T-helper 17 cell (primary cell): ENCODE measurements at places on chromosomes 3 and 15. TPM values are rescaled to one million over a fixed set of nuclear protein-coding genes. Genes with fewer than 3 reads are reported as not detected.
A peak's percentile ranks its signal among the peaks of the same experiment; 100 is the strongest.

- no peaks in the 10 kb centered on the region for H3K27me3 ChIP-seq
- H3K4me3 ChIP-seq = no peak overlapping the region
- no peak overlapping the region for H3K27ac ChIP-seq
- no peaks in the 10 kb centered on the region for H3K36me3 ChIP-seq
- DNase-seq = no peak
Observed at GRCh38 chr3:111737706-111738086, 121.4 kb upstream of the PHLDB2 start.

- H3K36me3 ChIP-seq = peaks cover 7% of the 10 kb centered on the region
- H3K27me3 ChIP-seq = no peaks in the 10 kb centered on the region
- H3K4me3 ChIP-seq = no peak overlapping the region
- H3K27ac ChIP-seq = no peak overlapping the region
Observed at GRCh38 chr15:94298364-94298763, 67.0 kb downstream of the MCTP2 start.

DNA sequence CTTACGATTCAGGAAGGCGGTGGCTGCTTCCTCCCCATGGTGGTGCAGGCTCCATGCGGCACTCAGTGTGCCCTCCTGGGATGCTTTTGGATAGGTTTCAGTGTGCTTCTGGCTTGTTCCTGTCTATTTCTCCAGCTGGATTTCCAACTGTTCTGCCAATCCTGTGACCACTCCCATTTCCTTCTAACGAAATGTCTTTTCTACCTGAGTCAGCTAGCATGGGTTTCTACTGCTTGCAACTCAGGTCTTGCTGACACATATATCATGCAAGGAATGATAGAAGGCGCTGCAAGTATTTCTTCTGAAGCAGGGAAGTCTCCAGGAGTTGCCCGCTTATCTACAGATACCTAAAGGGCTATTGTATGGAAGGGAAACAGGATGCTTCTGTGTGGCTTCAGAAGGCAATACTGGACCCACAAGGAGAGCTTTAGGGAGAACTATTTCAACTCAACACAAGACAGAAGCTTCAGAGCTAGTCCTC lies 244.4 kb downstream of the OPA1 start:
- no peak overlapping the region for H3K4me3 ChIP-seq
- no peak overlapping the region for H3K27ac ChIP-seq
- peaks cover 6% of the 10 kb centered on the region for H3K4me1 ChIP-seq
- peaks cover 72% of the 10 kb centered on the region for H3K27me3 ChIP-seq

DNA sequence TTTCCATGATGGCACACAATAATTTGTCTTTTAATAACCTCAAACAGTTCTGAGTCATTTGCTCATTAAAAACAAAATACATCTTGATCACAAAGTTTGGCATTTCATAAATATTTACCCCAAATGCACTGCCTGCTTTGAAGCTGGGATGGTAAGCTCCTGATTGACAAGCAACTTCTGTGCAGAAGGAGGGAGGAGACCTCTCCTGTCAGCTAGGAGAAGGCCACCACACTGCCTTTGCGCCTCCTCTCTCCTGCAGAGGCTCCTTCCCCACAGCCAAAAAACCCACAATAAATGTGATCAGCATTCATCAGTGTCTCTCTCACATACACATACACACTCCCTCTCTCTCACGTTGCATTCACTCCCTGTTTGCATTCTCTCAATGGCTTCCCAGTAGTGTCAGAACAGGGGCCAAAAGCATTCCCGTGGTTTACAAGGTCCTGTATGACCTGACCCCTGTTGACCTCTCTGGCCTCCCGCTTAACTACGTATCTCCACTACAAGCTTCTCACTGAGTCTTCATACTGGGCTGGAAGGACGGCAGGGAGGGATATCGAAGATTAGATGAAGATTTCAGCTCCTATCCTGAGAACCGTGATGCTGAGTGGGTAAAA lies 216.4 kb downstream of the FOXP1 start:
- no peaks in the 10 kb centered on the region for H3K27me3 ChIP-seq
- no peak overlapping the region for H3K4me3 ChIP-seq
- no peak for DNase-seq

- H3K4me1 ChIP-seq = no peaks in the 10 kb centered on the region
- H3K27ac ChIP-seq = no peak overlapping the region
- no peak overlapping the region for H3K4me3 ChIP-seq
- H3K27me3 ChIP-seq = peaks cover 24% of the 10 kb centered on the region
- no peaks in the 10 kb centered on the region for H3K36me3 ChIP-seq
Observed at GRCh38 chr15:48627260-48627940, 18.1 kb downstream of the FBN1 start.

DNA sequence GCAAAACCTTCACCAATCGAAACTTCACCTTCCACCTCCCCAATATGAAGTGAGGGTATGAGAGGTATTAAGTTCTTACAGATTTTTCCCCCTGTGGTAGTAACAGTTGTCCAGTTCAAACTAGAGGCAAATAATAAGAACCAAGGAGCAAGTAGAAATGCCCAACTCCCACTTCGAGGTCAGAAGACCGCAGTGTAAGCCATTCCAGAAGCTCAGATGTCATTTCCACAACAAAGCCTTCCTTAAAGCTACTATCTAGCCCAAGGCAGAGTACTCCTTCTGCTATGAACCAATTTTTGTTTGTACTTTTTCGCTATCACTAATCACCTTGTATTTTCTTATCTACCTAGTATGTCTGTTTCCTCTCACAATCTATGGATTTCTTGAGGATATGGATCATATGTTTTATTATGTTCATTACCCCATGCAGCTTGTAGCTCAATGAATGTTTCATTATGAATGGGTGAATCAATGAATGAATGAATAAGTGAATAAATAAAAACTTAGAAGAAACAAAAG lies 235.7 kb upstream of the KCNMB2 start:
- peaks cover 7% of the 10 kb centered on the region for H3K27me3 ChIP-seq
- DNase-seq = no peak
- no peak overlapping the region for H3K27ac ChIP-seq
- H3K4me1 ChIP-seq = peaks cover 2% of the 10 kb centered on the region

FSIP1 gene
- 1.7 TPM for total RNA-seq

GRCh38 chr3:30649572-30650318 lies 43.3 kb downstream of the TGFBR2 start:
- peak overlapping the region; percentile 99 for H3K27ac ChIP-seq
- H3K36me3 ChIP-seq = peaks cover 19% of the 10 kb centered on the region
- DNase-seq = no peak
- no peak overlapping the region for H3K4me3 ChIP-seq
- peaks cover 59% of the 10 kb centered on the region for H3K4me1 ChIP-seq
- H3K27me3 ChIP-seq = no peaks in the 10 kb centered on the region

- H3K36me3 ChIP-seq = peaks cover 4% of the 10 kb centered on the region
- peaks cover 56% of the 10 kb centered on the region for H3K4me1 ChIP-seq
- H3K27me3 ChIP-seq = no peaks in the 10 kb centered on the region
- H3K4me3 ChIP-seq = peak overlapping the region; percentile 36
- peak overlapping the region; percentile 100 for H3K27ac ChIP-seq
- no peak for DNase-seq
Observed at GRCh38 chr15:88651136-88651732, 12.4 kb downstream of the ISG20 start.

- no peak overlapping the region for H3K27ac ChIP-seq
- no peaks in the 10 kb centered on the region for H3K4me1 ChIP-seq
- no peak for DNase-seq
- H3K27me3 ChIP-seq = no peaks in the 10 kb centered on the region
- H3K36me3 ChIP-seq = no peaks in the 10 kb centered on the region
- H3K4me3 ChIP-seq = no peak overlapping the region
Observed at GRCh38 chr3:167950212-167950611, 145.5 kb downstream of the GOLIM4 start.
